ENCODE measurements at places on chromosomes 12 and 14.

GRCh38 chr12:105330931-105331804 is 677 bp downstream of the C12orf75 start:
- no peak for DNase-seq

DNA sequence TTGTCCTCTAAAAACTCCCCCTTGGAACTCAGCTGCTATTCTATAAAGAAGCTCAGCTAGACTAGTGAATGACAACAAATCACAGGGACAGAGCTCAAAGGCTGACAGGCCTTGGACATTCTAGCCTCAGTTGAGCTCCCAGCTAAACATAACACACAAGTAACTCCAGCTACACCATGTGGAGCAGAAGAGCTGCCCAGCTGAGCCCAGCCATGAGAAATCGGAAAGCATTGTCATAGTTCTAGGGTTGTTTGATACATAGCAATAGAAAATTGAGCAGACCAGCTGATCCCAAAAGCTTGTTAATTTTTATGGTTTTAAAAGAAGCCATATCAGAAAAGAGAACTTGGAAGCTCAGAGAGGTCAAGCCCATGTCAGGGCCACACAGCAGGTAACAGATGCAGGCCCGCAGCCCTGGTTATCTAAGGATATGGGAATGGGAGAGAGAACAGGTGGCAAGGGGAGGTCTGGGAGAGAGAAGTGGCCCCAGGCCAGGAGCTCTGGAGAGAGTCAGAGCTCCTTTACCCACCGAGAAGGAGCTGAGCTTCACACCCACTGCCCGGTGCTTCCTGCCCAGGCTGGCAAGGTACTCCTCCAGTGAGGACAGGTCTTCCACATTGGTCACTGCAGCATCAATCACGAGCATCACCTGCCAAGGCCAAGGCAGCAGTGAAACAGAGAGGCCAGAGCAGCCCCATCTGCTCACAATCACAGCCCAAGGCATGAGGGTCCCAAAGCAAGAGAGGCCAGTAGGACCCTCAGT is 2.9 kb downstream of the NGB start:
- no peak for DNase-seq

GRCh38 chr14:85528897-85529631 is 880 bp upstream of the FLRT2 start:
- no peak for DNase-seq

GRCh38 chr14:71362920-71363584 is 455.8 kb downstream of the PCNX1 start:
- no peak for DNase-seq

GRCh38 chr12:93144109-93144508 is 215.0 kb upstream of the EEA1 start:
- DNase-seq = no peak

DNA sequence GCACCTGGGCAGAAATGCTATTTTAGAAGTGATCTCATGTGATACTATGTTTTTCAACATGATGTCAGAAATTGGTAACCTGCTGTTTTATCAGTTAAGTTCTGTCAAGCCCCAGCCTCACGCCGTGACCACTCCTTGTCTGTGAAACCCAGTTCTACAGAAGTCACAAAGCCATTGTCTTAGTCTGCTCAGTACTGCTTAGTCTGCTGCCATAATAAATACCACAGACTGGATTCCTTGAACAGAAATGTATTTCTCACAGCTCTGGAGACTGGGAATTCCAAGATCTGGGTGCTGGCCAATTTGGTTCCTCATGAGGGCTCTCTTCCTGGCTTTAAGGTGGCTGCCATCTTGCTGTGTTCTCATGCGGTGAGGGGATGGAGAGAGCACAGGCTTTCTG is 176.9 kb downstream of the PRKCH start:
- DNase-seq = no peak

DNA sequence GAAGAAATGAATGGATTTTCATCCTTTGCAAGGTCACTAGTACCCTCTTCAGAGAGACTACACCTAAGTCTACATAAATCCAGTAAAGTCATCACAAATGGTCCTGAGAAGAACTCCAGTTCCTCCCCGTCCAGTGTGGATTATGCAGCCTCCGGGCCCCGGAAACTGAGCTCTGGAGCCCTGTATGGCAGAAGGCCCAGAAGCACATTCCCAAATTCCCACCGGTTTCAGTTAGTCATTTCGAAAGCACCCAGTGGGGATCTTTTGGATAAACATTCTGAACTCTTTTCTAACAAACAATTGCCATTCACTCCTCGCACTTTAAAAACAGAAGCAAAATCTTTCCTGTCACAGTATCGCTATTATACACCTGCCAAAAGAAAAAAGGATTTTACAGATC is 40.8 kb downstream of the SPATA7 start:
- no peak for DNase-seq

DNA sequence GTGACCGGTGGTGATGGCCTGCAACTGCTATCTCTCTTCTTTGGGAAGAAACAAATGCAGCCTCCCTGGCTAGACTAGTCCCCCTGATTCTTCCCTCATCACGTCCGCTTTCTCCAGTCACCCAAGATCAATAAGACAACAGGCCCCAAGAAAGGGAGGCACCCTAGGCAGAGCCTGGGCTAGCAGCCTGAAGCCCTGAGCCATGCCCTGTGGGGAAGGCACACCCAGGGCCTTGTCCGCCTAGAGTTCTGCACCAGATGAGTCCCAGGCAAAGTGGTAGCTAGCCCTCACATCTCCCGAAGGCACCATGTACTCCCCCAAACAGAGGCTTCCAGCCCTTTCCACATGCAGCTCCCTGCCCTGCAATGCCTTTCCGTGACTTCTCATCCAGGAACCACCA is 35.1 kb downstream of the CAMKK2 start:
- no peak for DNase-seq

DNA sequence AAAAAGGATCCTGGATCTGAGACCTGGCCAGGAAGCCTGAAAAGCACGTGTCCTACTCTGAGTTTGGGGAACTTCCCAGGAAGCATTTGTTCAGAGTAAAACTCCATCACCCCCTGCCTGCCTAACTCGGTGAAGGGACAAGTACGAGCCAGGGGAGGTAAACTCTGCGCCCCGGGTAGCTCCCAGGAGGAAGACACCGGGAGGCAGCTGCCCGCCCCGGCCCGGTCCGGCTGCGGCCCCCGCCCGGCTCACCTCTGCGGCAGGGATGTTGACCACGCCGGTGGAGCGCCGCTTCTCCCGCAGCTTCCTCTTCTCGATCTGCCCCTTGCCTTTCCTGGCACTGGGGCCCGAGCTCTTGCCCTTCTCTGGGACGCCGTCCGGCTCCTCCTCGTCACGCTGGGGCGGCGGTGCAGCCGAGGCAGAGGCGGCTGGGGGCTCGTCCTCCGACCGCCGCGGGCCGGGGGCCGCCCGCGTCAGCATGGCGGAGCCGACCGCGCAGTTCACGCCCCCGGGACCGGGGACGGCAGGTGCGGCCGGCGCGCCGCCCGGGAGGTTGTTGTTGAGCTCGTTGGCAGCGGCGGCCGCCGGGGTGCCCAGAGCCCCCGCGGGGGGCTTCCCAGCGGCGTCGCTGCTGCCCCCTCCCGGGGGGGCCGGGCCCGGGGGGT is 1.2 kb downstream of the PAWR start:
- DNase-seq = no peak

DNA sequence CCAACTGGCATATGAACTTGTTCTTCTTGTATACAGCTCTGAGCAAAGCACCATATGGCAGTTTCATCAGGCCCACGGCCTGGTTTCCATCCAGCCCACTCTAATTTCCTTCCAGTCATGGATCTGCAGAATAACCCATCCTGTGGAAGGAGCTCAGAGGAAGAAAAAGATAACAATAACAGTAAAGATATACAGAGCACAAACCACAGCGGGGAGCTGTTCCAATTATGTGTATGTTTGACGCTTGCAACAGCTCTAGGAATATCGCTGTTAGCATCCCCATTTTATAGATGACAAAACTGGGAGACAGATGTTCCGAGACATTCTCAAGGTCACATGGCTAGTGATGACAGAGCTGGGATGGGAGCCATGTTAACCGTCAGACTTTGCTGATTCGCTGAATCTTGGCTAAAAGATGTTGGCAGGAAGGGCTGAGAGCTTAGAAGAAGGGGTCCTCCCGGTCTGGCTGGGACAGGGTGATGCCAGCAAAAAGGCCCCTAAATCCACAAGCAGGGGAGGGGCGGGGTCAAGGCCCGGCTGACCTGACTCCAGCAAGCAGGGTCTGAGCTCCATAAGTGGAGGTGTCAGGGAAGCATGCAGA is 34.4 kb upstream of the CIPC start:
- DNase-seq = no peak

DNA sequence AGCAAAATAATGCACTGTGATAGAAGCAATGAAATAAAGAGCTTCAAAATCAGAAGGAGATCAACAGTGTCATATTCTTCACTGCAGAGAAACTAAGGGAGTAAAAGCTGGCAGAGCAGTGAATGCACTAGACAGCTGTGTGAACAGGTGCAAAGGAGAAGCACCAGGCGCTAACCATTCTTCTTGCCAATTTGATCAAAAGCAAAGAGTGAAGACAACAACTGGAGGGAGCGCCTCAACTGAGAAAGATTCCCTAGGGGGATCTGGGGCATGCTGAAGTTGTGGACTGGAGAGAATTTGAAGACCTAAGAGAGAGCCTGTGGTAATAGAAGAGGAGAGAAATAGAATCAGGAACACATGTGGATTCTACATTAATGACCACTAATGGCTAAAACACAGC is 50.4 kb upstream of the OVCH1 start:
- DNase-seq = no peak

DNA sequence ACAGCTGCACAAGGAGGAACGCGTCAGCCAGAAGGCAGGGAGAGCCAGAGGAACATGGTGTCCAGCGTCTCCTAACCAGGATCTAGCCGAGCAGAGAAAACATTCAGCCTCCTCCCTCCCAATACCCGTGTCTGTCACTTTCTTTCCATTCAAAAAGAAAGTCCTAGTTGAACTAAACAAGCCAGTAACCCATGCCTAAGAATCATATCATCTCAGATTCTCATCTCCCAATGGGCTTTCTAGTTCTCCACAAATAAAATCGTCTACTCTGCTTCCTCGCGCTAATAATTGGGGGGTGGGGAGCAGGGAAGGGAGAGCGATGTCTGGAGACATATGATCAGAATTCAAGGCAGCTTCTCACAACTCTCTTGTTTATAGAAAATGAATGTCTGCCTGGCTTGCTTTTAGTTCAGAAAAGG is 7.4 kb downstream of the NKX2-1 start:
- no peak for DNase-seq

- no peak for DNase-seq
Measured at GRCh38 chr14:67352055-67352454, 7.5 kb downstream of the ATP6V1D start.

DNA sequence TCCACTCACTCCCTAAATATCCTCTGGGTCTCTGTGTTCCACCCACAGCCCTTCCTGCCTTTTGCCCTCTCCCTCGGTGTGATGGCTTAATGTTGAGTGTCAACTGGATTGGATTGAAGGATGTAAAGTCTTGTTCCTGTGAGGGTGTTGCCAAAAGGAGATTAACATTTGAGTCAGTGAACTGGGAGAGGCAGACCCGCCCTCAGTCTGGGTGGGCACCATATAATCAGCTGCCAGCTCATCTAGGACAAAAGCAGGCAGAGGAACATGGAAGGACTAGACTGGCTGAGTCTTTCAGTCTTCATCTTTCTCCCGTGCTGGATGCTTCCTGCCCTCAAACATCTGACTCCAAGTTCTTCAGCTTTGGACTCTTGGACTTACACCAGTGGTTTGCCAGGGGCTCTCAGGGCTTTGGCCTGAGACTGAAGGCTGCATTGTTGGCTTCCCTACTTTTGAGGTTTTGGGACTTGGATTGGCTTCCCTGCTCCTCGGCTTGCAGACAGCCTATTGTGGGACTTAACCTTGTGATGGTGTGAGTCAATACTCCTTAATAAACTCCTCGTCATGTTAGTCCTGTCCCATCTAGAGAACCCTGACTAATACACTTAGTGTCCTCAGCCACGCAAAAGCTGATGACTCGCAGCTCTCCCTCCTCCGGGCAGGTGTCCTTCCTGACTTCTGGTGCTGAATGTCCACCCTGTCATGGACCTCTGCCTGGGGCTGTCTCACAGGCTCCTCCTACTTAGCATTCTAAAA is 5.9 kb downstream of the DGLUCY start:
- DNase-seq = no peak

GRCh38 chr14:71582705-71583104 is 349.5 kb upstream of the RGS6 start:
- DNase-seq = no peak

DNA sequence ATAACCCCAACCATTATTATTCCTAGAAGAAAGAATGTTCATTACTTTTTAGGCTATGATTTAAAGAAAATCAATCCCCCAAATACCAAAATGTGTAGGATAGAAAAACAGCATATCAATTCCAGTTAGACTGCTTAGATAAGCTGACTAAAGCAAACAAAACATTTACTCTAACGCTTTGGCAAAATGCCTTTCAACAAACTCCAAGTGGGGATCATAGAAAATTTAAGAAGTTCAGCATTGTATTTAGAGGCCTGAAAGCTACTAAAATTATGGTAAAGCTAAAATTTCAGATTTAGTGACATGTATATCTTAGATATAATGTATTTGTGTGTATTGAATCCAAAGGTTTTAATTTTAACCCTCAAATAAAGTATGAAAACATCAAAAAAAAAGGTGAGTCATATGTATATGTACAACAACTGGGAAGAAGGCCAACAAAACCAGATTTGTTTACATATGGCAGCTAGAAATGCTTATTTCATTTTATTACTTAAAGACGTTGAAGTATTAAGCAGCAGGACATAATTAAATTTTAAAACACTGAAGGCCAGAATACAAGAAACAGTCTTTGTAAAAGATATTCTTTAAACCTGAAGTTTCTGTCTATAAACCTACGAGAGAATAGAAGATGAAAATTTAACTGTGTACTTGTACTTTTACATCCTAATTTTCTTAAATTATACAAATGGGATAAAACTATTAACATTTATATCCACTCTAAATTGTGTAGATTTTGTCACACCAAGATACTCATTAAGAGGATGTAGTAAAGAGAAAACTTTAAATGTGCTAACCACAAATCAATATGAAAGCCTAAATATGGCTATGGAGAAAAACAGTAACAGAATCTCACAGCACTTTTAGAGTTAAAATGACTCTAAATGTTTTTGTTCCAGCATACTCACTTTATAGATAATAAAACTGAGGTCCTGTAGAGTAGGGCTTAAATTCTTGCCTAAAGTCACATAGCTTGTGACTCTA is 71.4 kb downstream of the SLC41A2 start:
- no peak for DNase-seq

DNA sequence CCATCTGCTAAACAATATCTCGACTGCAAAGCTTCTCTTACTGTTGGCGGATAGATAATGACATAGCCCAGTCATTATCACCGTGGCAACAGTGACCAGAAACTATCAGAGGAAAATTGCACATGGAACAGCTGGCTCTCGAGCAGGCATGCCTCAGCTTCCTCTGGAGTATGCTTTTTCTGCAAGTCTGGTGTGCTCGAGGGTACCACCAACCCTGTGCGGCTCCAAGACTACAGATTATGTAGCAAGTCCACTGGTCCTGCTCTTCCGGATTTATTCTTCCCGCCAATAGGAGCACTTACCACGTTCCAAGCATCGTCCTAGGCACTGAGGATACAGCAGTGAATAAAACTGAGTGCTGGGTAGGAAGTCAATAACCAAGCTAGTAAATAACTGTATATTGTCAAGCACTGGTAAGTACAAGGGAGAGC is 1.4 kb upstream of the GLRX5 start:
- peak; percentile 22 for DNase-seq

Measured in NCI-H1092 (cell line).